DMS79 (cell line): ENCODE measurements at places on chromosomes 1 and 21.

- DNase-seq, result no peak
Measured at GRCh38 chr1:38029685-38030511, 16.7 kb downstream of the POU3F1 start.

GRCh38 chr1:92961896-92962752 lies 862 bp upstream of the DIPK1A start:
- no peak for DNase-seq

- no peak for DNase-seq
Measured at GRCh38 chr1:207822124-207822601, 70.3 kb downstream of the CD46 start.

DNA sequence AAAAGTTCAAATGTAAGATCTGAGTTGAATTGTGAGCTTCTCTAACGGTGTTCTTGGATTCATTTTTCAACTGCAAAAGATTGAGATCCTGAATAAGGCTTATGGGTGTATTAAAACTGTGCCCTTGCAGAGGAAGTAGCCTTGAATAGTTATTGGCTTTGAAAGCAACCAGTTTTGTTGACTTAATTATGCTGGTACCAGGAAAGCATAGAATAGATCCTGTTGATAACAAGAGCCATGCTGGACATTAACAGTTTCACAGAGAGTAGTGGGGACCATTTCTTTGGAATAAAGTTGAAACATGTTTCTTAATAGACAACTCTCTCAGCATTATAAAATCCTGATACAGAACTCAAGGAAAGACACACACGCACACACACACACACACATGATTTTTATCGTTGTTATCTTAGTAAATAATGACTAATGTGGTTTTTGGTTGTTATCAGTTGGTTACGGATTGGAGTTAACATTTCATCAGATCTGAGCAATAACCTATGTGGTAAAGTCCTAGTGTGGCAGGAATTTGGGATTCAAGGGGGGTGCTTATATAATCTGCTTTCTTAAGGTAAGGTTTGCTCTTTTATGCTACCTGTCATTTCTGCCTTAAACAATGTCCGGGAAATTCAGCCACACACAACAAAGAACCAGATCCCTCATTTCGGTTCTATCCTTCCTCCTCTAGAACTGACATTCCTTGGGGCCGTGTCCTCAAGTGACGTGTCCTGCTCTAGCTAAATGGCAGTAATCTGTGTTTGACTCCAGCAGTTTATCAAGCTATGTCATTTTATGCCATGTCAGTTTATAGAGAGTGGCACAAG lies 330.9 kb downstream of the CHRM3 start:
- DNase-seq, result no peak

- DNase-seq, result peak; percentile 8
Measured at GRCh38 chr1:32886828-32887414, 630 bp downstream of the HPCA start.
